ENCODE measurements at places on chromosomes 2 and 18.
A peak's percentile ranks its signal among the peaks of the same experiment; 100 is the strongest.

DNA sequence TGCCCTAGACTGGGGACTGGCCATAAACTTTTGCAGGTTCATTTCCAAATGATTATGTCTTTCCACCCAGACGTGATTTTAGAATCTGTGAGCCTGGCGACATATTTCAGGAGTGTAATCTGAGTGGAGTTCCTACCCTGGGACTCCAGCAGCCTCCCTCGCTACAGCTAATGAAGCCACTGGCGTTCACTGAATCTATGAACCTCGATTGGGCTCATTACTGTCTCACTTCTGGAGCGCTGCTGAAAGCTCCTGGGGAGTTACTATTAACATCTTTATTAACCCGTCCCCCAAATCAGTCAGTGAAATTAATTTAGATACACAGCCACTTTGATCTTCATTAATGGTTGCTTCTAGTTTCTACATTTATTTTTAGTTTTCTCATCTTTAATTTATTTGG is 56.5 kb downstream of the CDK15 start:
- no peak for DNase-seq

DNA sequence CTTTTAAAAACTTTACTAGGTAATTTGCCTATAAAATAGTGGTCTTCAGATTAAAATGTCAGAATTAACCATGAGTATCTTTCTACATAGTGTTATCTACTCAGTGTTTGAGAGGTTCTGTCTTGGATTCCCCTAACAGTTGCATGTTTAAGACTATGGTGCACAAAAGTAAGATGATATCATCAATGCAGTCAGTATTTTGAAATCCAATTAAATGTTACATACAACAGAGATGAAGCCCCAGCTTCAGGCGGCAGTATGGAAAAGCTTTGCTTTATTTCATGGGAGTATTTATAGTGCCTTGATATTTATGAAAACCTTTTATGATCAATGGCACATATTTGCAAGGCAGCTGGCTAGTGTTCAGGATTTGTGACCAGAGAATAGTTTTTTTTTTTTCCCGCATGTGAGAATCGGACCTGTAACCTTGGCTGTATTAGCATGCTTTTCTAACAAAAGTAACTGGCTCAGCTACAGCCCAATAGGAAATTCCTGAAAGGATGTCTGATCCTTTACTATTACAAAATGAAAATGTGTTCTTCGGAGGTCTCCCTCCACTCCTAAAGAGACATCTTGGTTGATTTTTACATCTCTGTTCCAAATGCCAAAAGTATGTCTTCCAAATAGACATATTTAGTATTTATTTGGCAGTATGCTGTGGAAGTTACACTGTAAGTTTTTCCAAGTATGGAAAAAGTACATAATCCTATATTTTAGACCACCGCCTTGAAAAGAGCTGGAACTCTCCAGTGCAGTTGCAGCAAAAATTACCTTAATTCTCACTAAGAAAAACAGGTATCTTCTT is 319.3 kb upstream of the UBE2E3 start:
- no peak for DNase-seq

- no peak for DNase-seq
These were observed 71.8 kb downstream of the NAB1 start for GRCh38 chr2:190720691-190721090.

- peak; percentile 86 for DNase-seq
These were observed 9.7 kb upstream of the OTOS start for GRCh38 chr2:240149943-240150784.

GRCh38 chr18:24885276-24885675 is 424.8 kb downstream of the HRH4 start:
- DNase-seq: no peak

- no peak for DNase-seq
These were observed 198.7 kb downstream of the MCFD2 start for GRCh38 chr2:46716927-46717326.

DNA sequence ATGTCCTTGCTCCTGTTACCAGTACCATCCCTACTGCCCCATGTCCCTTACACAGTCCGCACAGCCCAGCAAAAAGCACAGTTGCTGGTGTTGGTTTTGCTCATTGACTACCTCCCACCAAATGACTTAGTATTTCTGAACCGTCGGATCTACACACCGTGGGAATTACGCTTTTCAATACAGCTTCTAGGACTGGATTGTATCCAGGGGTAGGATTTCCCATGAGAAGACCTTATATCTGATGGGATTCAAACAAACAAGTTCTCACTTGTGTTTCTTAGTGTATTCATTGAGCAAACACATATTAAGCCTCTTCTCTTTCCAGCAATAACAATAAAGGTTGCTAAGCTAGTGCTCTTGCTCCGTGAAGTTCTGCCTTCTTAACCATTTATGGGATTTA is 25.8 kb downstream of the TRAPPC12 start:
- DNase-seq: no peak

DNA sequence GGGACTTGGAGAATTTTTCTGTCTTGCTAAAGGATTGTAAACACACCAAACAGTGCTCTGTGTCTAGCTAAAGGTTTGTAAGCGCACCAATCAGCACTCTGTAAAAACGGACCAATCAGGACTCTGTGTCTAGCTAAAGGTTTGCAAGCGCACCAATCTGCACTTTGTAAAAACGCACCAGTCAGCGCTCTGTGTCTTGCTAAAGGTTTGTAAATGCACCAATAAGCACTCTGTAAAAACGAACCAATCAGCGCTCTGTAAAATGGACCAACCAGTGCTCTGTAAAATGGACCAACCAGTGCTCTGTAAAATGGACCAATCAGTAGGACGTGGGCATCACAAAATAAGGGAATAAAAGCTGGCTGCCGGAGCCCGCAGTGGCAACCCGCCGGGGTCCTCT is 16.5 kb downstream of the ABI2 start:
- no peak for DNase-seq

DNA sequence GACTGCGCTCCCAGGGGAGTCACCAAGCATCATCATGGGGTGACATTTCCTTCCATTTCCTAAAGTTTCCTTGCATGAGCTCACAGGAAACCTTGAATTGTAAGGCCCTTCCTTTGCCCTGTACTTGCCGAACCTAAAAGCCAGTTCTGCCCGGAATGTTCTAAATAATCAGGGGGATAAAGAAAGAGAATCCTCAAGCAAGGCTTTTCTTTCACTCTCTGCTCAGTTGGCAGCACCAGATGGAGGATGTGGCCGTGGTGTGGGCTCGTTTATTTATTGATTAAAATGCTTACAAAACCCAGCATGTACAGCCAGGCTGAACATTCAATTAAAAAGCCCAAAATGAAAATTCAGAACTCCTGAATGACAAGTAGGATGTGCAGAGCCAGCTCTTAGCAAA is 170.5 kb downstream of the SH3RF3 start:
- DNase-seq: no peak

DNA sequence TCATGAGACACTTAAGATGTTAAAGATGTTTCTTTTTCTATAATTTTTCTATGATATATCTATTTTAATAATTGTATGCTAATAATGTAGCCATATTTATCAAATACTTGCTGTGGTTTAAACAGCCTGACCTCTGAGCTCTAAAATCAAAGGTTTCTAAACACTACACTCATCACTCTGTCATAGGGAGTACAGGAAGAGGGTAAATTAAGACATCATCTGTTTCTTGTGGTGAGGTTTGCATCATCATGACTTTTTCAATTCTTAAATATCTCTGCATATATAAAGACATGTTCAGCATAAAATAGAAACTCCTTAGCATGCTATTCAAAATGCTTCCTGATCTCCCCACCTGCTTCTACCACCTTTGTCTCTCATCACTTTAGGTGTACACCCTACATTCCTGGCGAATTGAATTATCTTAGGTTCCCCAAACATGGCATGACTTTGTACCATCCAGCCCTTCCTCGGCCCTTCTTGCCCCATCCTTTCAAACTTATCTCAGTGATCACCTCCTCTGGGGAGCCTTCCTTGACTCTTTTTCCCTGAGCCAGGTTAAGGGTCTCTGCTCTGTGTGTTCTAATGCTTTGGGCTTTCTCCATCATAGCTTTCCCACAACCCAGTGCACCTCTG is 105.3 kb upstream of the TTN start:
- no peak for DNase-seq

DNA sequence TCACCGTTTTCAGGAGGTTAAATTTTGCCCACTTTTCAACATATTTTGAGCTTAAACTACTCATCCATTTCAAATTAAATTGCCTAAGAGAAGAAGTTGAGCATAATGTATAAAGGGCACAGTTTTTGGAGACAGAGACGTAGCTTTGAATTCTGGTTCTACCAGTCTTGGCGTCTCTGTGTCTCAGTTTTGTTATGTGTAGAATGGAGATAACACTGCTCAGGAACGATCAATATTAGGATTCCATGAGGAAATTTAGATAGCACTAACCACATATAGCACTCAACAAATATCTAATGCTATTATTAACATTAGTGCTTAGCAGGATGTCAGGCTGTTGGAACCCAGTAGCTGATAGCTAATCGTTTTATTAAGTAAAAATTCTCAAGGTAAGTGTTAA is 40.4 kb upstream of the GATA6 start:
- DNase-seq: no peak

DNA sequence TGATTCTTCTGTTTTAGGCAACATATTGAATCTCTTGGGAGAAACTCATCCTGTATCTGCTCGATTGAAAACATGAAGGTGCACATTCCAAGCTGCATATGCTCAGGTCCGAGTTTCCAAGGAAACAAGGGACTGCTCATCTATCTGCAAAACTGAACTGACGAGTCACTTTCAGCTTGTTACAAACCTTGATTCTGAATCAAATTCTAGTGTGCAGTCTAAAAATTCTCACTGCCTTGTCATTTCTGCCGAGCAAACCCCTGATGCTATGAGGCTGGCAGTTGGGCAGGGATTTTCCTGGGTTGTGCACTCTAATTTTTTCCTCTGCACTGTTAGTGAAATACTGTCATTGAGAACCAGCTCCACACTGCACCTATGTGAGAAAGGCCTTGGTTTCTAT is 101.3 kb upstream of the ETAA1 start:
- DNase-seq: no peak

DNA sequence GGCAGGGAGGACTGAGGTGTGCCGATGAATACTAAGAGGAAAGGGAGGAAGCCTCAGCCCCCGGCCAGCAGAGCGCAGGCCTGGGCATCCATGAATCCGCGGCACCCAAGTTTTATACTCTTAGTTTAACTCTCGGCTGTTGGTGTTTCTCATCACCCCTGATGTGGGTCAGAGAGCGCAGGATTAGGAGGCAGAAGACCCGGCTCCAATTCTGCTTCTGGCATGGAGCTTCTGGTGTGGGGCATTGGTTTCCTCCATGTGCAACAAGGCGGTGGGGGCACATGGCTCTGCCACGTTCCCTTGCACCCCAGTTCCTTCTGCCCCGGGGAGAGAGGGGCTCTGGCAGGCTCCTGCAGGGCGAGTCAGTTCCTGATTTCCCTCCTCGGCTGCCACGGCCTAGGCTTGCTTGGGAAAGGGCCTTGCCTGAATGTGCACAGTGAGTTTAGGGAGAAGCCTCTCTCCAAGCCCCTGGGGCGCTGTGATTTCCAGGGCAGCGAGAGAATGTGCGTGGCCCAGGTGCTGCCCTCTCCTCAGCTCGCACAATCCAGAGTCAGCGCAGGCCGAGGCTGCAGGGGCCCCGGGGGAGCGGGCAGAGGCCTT is 36.2 kb upstream of the DNMT3A start:
- DNase-seq: no peak

- no peak for DNase-seq
These were observed 205.6 kb downstream of the TMEM182 start for GRCh38 chr2:102967451-102967850.

DNA sequence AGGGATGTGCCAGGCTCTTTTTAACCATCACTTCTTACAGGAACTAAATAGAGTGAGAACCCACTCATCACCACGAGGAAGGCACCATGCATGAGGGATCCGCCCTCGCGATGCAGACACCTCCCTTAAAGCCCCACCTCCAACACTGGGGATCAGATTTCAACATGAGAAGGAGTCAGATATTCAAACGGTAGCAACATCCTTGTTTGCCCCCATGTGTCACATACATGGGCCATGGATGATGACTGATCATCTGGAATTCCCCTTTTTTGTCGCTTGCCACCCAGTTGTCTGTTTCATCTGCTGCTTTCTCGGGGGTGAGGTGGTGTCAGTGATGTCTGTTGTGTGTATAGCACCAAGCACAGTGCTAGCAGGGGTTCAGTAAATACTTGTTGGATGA is 57.9 kb downstream of the NCK2 start:
- DNase-seq: no peak

GRCh38 chr2:226124548-226125011 is 675.0 kb downstream of the IRS1 start:
- no peak for DNase-seq

GRCh38 chr18:21453511-21453901 is 147.0 kb downstream of the ESCO1 start:
- DNase-seq: no peak

DNA sequence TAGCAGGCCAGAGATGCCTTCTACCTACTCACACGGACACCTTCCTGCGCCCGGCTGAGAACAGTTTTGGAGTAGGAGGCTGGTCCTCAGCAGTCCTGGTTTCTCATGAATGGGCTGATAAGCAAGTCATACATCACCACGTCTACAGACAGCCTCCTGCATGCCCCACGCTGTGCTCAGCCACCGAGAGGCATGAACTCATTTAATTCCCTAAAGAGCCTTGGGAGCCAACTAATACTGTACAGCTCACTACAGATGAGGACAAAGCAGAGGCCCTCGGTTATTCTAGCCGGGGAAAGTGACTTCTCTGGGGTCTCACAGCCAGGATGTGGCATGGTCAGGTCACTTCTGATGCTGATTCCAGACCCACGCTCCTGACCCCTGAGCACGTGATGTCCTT is 105.6 kb downstream of the TSHZ1 start:
- no peak for DNase-seq

GRCh38 chr2:240620149-240620731 is 5.0 kb upstream of the GPR35 start:
- DNase-seq: no peak

DNA sequence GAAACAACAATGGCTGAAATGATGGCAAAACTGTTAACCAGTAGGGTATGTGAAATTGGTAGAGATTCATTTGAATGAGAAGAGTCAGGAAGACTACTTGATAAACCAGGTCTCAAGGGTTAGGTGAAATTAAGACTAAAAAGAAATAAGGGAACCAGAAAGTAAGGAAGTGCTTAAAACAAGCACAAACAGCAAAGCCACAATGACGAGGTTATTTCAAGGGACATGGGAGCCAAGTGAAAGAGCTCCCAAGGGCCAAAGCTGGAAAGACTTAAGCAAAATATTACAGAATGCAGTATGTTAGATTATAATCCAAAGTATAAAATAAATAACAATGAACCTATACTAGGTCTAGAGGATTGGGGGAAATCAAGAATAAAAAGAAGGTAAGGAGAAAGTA is 19.3 kb upstream of the CD302 start:
- DNase-seq: no peak

- no peak for DNase-seq
These were observed 11.5 kb upstream of the BIN1 start for GRCh38 chr2:127118467-127118866.
